ENCODE measurements at places on chromosomes 3 and 15.

GRCh38 chr3:119409844-119410243, 53.6 kb downstream of the TMEM39A start:
- DNase-seq: no peak

GRCh38 chr3:55717481-55717880, 230.4 kb upstream of the WNT5A start:
- DNase-seq: no peak

DNA sequence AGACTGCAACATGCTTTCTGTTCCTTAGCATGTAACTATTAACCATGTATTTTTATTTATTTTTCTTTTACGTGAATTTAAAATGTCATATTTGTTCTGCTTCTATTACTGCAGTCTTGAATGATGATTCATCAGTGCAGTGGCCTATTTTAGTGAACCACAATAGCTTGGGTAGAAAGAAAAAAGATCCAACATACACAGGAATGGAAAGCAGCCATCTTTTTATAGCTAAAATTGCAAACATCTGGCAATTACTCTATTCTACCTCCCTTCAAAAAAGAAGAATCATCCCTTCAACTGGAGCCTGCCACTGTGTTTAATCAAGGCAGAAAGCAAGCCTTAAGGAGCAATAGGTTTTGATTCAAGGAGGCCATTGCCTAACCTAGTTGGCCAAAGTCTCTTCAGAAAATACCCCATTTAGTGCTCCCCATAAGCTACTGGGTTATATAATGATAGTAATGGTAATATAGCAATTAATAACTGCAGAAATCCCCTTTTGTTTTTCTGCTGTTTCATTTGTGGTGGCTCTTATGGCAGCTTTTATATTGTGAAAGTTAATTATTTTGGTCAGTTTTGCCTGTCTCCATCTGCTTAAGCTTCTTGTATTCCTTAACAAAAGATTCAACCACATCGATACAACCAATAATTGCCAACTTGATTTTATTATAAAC, 267.3 kb downstream of the LPP start:
- peak; percentile 79 for DNase-seq

DNA sequence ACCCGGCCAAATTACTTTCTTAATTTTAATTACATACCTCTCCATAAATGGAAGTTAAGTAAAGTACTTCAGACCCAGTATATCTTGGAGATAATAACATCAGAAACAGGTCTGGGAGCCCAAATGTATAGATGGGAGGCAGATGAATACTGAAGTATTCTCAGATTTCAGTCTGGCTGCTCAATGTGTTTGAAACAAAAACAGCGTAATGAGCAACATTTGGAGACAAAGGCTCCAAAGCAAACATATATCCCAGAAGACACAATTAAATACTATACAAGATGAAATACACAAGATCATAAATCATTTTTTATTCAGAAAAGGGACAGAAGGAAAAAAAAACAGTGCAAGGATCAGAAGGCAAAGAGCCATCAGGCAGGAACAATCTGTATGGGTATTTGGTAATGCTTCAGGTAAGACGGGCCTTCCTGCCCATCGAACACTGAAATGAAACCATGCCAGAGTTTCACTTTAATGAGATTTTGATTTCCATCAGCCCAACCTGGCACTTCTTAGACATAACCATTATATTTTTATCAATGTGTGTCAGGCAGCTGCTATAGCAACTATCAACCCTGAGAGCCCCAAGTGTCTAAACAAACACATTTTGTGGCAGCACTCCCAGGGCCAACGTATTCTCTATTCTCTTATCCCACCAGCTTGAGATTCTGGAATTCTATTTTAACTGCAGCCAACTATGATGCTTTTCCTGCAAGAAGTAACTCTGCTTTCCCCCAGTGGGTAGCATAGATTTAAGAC, 210.8 kb downstream of the STT3B start:
- DNase-seq: no peak

- no peak for DNase-seq
Observed at GRCh38 chr15:47844437-47844836, 127.1 kb downstream of the SEMA6D start.

DNA sequence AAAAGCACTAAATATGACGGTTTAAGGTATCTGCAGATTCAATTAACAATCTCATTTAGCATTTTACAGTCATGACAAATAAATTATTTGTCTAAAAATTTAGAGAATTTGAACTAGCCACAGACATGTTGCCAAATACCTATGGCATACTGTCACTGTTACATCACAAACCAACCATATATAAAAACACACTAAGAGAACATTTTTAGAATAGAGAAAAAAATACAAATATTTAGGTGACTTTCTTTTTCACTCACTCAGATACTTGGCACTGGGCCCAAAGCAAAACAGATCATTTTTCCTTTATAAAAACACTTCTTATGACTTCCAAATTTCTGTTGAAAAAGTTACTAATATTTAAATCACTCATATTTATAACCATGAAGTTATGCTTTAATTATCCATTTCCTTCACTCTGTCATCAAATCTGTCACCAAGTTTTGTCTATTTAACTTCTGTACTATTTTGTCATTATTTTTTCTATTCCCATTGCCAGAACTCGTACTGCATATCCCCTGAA, 644.7 kb downstream of the OTOL1 start:
- peak; percentile 54 for DNase-seq

GRCh38 chr3:173416070-173416469, 18.5 kb downstream of the NLGN1 start:
- DNase-seq: no peak

- no peak for DNase-seq
Observed at GRCh38 chr3:46878781-46879436, 1.4 kb downstream of the PTH1R start.

- no peak for DNase-seq
Observed at GRCh38 chr3:88408935-88409334, 259.2 kb downstream of the C3orf38 start.

DNA sequence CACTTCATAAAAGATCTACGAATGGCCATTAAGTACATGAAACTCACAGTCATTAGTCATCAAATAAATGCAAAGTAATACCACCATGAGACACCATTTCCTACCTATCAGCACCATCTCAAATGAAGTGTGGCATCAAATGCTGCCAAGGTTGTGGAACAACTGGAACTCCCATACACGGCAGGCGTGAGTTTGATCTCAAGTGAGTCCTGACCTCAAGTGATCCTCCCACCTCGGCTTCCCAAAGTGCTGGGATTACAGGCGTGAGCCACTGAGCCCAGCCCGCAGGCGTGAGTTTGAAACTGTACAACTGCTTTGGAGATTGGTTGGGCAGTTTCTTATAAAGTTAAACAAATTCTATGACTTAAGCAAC, 28.8 kb upstream of the HDAC11 start:
- no peak for DNase-seq

DNA sequence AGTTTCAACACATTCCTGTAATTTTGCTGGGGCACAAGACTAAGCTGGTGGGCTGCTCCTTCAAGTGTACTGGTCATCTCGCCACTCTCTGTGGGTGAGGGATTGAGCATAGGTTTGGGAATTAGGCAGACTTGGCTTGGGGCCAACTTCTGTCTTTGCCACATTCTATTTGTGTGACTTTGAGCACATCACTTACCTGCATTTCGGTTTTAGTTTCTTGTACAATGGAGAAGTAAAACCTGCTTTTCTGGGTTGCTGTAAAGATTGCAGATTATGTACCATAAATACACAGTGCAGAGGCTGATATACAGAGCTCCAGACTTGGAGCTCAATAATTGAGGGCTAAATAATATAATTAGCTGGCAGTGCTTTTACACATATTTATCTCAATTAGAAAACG, 162.1 kb downstream of the C3orf38 start:
- no peak for DNase-seq

DNA sequence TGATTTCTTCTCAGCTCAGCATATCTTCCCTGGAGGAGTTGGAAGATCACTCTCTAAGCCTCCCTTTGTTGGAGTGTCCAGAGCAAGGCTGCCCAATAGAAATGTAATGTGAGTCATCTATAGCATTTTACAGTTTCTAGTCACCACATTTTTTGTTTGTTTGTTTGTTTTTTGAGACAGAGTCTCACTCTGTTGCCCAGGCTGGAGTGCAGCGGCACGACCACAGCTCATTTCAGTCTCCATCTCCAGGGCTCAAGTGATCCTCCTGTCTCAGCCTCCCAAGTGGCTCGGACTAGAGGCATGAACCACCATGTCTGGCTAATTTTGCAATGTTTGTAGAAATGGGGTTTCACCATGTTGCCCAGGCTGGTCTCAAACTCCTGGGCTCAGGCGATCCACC, 21.3 kb downstream of the KLHL6 start:
- peak; percentile 34 for DNase-seq

DNA sequence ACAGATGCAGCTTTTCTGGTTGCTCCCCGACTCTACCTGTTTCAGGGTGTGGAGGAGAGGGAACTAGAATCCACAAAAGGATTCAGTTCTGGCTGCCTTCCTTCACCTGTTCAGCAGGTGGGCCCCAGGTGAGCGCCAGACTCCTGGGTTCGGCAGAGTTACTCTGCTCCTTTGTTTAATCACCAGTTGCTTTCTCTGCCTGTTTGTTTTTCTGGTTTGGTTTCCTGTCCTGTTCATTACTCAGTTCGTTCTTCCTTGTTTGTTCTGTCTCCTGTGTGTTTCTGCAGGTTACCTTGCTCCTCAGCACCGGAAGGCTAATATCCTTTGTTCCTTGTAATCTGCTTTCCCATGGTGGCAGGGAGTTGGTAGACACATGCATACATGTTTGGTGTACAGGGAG, 508.5 kb upstream of the ATP11B start:
- DNase-seq: no peak

DNA sequence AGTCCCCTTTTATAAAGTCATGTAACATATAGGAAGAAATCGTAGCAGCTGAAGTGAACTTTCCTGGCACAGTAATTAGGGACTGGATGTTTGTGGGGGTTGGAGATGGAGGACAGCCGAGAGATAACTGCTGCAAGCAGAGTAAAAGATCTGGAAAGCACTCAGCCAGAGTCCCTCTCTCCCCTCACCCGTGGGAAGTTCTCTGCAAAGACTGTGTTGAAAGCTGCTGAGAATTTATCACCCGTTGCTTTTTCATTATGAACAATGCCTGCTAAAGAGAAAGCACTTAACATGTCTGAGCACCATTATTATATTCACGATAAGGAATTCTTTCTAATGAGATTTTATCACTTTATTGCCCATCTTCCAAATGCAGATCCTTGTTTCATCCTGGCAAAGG, 248.8 kb downstream of the SHOX2 start:
- no peak for DNase-seq

DNA sequence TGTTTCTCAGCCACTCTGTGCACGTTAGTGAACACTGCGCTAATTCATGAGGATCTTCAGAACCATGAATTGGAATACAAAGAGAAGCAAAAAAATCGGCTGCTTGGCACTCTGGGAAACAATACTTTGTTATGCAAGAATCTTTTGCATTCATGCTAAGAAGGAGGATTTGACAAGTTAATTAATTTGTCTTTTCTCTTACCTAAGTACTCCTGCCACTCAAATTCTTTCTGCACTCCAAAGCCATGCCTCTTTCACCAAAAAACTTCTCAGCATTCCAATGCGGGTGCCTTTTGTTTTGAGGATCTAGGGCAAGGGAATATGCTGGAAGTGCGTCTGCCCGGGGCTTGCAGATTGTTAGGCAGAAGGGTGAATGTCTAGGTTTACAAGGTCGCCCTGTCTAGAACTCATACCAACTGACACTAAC, 11.3 kb upstream of the KAT2B start:
- no peak for DNase-seq

GRCh38 chr3:169869484-169870220, at the start of gene LRRC31:
TSS of gene LRRC31 (minus strand) at chr3:169869935. CDS start at chr3:169869807, 128 bp downstream.
- no peak for DNase-seq

DNA sequence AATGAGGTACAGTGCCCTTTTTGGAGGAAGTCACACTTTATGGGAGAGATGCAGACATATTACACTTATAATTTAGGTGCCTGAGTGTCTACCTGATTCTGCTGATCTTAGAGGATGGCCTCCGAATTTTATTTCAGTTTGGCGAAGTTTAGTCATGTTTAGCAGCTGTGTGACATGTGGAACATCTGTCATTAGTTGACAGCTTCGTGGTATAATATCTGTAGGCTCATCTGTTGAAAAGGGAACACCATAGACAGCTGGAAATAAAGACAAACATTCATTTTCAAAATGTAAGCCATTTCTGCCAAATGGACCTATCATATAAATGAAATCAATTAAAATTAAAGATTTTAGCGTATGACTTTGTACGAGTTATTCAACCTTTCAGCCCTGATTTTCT, 165.4 kb downstream of the CFAP20DC start:
- no peak for DNase-seq

- no peak for DNase-seq
Observed at GRCh38 chr3:94423578-94423977, 360.7 kb downstream of the NSUN3 start.

DNA sequence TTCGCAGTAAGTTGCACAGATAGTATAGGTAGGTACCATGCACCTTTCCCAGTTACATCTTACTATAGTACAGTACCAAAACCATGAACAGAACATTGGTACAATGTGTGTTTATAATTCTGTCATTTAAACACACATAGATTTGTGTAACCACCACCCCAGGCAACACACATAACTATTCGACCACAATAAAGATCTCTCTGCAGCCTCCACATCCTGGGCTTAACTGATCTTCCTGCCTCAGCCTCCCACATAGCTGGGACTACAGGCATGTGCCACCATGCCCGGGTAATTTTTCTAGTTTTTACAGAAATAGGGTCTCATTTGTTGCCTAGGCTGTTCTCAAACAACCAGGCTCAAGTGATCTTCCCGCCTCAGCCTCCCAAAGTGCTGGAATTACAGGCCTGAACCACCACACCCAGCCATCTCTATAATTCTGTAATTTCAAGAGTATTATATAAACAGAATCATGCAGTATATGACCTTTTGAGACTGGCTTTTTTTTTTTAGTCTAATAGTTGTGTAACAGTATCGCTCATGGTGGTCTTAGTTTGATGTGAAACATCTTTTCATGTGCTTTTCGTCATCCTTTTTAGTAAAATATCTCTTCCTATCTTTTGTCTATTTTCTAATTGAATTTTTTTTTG, 13.3 kb upstream of the TMF1 start:
- DNase-seq: no peak

DNA sequence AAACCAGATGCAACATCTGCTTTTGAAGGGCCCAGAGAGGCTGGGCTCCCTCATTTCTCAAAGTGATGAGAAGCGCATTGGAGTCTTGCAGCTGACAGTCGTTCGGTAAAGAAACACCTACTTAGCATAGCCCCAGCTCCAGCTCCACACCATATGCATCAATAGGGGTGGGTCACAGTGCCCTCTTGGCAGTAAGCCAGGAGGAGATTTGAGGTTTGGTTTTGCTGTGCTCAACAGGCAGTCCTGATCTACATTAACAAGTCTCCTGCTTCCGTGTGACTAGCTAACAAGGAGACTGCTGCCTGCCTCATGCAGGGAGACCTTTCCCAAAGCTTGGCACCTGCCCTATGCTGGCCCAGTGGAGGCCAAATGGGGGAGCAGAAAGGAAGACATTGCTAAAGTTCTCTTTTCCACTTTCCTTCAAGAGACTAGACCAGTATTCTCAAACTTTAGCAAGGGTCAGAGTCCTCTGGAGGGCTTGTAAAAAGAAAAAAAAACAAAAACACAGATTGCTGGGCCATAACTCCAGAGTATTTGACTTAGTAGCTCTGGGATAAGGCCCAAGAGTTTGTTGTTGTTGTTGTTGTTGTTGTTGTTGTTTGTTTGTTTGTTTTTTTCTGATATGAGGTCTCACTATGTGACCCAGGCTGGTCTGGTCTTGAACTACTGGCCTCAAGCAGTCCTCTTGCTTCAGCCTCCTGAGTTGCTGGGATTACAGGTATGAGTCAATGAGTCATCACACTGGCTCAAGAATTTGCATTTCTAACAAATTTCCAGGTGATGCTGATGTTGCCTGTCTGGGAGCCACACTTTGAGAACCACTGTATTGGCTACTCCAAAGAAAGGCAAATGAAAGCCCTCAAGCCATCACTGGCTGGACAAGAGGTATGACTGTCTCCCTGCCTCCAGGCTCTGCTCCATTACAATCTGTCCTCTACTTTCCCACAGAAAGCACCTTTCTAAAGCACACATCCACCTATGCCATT, 294.9 kb downstream of the RORA start:
- DNase-seq: peak; percentile 32
